ENCODE measurements at places on chromosomes 1 and 21.

DNA sequence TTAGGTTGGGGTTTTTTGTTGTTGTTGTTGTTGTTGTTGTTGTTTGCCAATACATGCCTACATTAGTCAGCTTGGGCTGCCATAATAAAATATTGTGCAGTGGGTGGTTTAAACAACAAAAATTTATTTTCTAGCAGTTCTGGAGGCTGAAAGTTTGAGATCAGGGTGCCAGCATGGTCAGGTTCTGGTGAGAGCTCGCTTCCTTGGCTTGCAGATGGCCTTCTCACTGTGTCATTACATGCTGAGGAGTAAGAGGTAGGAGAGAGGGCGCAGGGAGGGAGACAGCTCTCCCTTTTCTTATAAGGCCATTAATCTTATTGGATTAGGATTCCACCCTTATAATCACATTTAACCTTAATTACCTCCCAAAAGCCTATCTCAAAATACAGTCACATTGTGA lies 52.7 kb downstream of the DIRAS3 start:
- no peak for DNase-seq

- no peak for DNase-seq
Measured at GRCh38 chr21:44360159-44360558, 6.7 kb downstream of the TRPM2 start.

- no peak for DNase-seq
Measured at GRCh38 chr1:43285269-43285990, at the start of gene C1orf210. Gene C1orf210, minus strand, starts transcription at chr1:43285581. Its CDS starts 2,311 bp downstream, at chr1:43283270.

DNA sequence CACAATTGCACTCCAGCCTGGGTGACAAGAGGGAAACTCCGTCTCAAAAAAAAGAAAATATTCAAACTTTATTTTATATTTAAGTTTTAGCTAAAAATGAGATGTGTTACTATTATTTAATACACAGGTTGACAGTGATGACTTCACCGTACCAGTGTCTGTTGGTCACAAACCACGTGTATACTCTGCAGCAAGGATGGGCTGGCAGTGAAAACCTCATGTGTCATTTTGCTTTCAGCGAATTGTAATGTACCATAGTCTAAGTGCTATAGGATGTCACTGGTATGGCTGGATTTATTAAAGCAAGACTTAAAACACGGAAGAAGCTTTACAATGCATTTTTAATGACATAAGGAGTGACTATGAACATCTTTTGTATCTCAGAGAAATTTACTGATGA lies 28.1 kb upstream of the NHLH2 start:
- DNase-seq = no peak

GRCh38 chr21:44858791-44859190 lies 14.7 kb downstream of the PTTG1IP start:
- no peak for DNase-seq

Measured in urothelium cell line (cell line).